ENCODE measurements at places on chromosomes 5 and 9.

- no peak for DNase-seq
Observed at GRCh38 chr5:180820788-180821321, 18.2 kb upstream of the MGAT1 start.

GRCh38 chr5:163623986-163624385, 118.6 kb downstream of the MAT2B start:
- no peak for DNase-seq

DNA sequence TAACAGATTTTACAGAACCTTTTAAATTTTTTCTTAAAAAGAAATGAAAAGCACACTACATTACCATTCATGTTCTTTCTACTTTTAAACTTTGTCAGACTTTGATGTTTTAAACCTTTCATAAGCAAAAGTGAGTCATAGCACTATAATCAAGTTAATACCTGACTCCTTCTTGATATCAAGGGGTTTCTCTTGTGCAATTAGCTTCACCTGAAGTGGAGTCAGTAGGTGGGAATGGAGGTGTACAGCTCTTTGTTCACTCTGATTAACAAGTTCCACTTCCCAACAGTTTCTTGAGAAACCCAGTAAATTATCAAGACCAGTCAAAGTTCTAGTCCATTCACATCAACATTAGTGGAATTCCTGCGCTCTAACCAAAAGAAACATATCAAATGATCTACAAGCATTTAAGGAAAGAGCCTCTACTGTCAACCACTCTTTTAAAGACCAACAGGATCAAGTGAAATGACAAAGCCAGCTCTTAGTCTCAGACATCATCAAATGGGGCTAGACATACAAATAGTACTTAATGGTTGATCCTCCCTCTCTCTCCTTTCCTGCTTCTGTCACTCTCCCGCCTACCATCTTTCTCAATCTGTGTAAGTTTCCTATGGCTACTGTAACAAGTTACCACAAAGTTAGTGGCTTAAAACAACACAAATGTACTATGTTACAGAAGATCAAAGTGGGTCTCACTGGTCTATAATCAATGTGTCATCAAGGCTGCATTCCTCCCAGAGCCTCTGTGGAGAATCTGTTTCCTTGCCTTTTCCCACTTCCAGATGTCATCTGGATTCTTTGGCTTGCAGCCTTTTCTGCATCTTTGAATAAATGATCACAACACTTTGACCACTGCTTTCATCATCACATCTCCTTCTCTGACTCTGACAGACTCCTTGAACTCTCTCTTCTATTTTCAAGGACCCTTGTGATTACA, 68.0 kb downstream of the HINT1 start:
- DNase-seq: no peak

- DNase-seq: no peak
Observed at GRCh38 chr5:2183154-2184025, 300.7 kb upstream of the IRX4 start.

DNA sequence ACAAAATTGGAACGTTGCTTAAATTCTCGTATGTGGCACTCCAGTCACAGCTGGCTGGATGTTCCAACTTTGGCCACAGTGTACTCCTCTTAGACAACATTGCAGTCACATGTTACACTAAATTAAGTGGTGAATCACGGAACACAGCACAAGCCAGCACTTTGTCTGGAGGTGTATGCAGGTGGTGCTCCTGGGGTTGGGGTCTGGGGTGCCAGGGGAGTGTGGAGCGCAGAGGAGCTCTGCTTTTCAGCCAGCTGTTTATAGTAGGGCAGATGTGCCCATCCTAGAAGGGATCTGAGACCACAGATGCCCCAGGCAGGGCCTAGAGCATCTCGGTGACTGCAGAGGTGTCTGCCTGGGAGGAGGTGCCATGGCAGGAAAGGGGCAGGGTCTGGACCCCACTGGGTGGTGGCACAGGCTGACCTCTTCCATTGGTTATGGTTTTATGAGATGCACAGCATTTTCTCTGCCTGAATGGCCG, 82.6 kb downstream of the WNK2 start:
- no peak for DNase-seq

All from hematopoietic multipotent progenitor cell treated with erythropoietin and hydrocortisone succinate and interleukin-3 and kit ligand, for 17 days (in vitro differentiated cells).